HFFc6 (cell line): ENCODE measurements at places on chromosomes 13 and 19. TPM values are rescaled to one million over a fixed set of nuclear protein-coding genes. Genes with fewer than 3 reads are reported as not detected.
A peak's percentile ranks its signal among the peaks of the same experiment; 100 is the strongest.

- no peak overlapping the region for H3K27ac ChIP-seq
- H3K4me1 ChIP-seq, result peaks cover 1% of the 10 kb centered on the region
- no peak overlapping the region for H3K4me3 ChIP-seq
- no peak for DNase-seq
- H3K36me3 ChIP-seq, result peaks cover 5% of the 10 kb centered on the region
Measured at GRCh38 chr19:4500841-4501591, 17.3 kb downstream of the PLIN4 start.

DNA sequence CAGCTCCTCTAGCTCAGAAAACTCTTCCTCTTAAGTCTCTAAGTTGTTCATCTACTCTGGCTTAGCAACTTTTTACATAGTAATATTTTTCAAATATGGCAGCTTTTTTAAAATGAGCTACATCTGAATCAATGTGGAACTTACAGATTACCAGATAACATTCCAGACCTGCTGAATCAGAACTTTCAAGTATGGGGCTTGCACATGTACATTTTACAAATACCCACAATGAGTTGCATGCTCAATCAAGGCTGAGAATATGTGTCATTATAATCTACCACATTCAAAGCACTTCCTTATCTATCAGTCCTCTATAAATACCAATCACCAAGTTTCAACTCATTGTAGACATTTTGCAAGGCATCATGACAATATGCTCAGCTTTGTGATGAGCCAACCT, 383.1 kb downstream of the FGF14 start:
- H3K4me3 ChIP-seq, result no peak overlapping the region
- DNase-seq, result no peak
- peaks cover 2% of the 10 kb centered on the region for H3K27me3 ChIP-seq
- no peaks in the 10 kb centered on the region for H3K4me1 ChIP-seq

DNA sequence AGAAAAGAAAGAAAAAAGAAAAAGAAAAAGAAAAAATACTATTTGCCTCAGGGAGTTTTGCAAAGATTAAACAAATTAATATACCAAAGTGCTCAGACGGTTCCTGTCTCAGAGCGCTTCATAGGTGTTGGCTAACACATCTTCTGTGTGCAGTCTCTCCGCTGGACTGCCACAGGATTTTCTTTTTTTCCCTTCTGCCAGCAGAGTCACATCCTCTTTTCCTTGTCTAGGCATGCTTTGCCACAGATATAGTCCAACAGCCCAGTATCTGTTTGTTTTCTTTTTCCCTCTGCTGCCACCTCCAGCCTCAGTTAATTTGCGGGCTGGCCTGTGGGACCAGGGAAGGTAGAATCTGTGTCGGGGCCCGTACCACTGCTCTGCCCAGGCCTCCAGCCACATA, 3.4 kb upstream of the URAD start:
- H3K4me1 ChIP-seq, result no peaks in the 10 kb centered on the region
- H3K4me3 ChIP-seq, result no peak overlapping the region
- no peaks in the 10 kb centered on the region for H3K36me3 ChIP-seq
- no peak overlapping the region for H3K27ac ChIP-seq
- no peak for DNase-seq

GRCh38 chr13:90445179-90445578, 902.3 kb upstream of the MIR17HG start:
- peaks cover 13% of the 10 kb centered on the region for H3K36me3 ChIP-seq
- H3K4me3 ChIP-seq, result peak overlapping the region; percentile 64
- peak overlapping the region; percentile 69 for H3K27ac ChIP-seq
- DNase-seq, result peak; percentile 87
- H3K4me1 ChIP-seq, result peaks cover 63% of the 10 kb centered on the region
- H3K27me3 ChIP-seq, result no peaks in the 10 kb centered on the region

- no peaks in the 10 kb centered on the region for H3K36me3 ChIP-seq
- DNase-seq, result no peak
- peaks cover 28% of the 10 kb centered on the region for H3K4me1 ChIP-seq
- H3K27me3 ChIP-seq, result peaks cover 2% of the 10 kb centered on the region
- H3K27ac ChIP-seq, result peak overlapping the region; percentile 77
Measured at GRCh38 chr19:16040642-16041041, 35.7 kb upstream of the TPM4 start.

Gene CCDC8
- total RNA-seq, result 6.3 to 11.1 TPM (median 6.8 TPM) in 3 replicates

Gene SRRM5
- 0.13 to 0.18 TPM in 2 of 3 replicates, not detected in the other for total RNA-seq

Gene ZNF823
- 3.7 to 4.3 TPM (median 4.3 TPM) in 3 replicates for total RNA-seq

Gene NR2C2AP
- 8.2 to 13.9 TPM (median 8.9 TPM) in 3 replicates for total RNA-seq

Gene PLVAP
- total RNA-seq, result not detected in 3 replicates

Gene ZNF99
- total RNA-seq, result not detected in 3 replicates
